AG08395 (cell line): ENCODE measurements at places on chromosomes 6 and 20.
A peak's percentile ranks its signal among the peaks of the same experiment; 100 is the strongest.

DNA sequence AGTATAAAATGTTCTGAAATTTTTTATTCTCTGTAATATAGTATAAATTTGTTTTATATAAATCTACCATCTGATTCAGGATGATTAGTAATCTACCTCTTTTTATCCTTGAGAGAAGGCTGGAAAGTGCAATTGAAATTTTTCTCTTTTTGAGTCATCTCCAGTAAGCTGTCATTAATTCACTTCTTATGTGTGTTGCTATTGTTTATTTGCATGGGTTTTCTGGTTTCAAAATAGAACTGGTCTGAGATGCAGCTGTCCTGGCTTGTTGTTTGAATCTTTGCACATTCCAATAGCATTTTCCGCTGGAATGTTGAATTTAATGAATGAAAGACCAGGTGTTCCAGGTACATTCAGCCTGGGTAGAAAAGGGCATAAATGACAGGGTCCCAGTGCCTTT, 24.3 kb upstream of the TAB2 start:
- DNase-seq = no peak

DNA sequence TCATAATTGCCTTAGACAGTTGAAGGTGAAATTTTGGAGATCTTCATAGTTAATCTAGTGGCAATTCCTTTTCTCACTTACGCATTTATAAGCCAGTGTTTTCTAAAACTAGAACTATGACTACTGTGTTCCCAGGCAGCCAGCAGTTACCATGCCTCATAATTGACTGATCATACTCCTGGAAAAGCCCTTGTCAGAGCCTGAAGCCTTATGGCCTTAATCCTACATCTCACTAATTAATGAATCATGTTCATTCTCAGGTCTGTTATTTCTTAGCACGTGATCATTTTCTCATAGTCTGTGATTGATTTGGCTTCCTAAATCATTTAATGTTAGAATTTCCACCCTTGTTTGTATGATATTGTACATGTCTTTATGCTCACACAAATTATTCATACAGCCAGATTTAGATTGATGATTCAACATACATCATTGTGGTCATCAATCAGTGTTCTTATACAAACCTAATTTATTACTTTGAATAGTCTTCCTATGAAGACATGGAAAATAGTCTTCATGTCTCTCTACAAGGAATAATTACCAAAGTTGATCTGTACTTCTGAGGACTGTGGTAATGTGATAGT, 132.6 kb upstream of the ASCC3 start:
- DNase-seq = no peak

- peak; percentile 24 for DNase-seq
Observed at GRCh38 chr6:125944434-125944816, 12.1 kb upstream of the HINT3 start.

DNA sequence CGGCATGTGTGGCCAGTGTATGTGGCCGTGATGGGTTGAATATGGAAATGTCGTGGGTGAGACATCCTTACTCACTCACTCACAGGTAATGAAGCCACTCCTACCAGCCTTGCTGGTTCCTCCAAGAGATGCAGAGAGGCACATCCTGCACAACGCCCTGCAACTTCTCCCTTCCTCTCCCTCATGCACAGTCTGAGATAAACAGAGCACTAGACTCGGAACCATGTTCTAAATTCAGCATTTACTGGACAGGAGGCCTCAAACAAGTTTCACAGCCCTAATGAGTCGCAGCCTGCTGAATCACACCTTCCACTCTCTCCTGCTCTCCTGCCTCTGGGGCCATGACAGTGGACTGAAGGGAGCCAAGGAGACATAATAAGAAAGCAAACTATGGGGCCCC, 91.2 kb downstream of the ISM1 start:
- peak; percentile 0 for DNase-seq

GRCh38 chr6:56842686-56843475, 112.0 kb upstream of the BEND6 start:
- peak; percentile 11 for DNase-seq

- DNase-seq = no peak
Observed at GRCh38 chr20:41359541-41360011, 7.0 kb downstream of the EMILIN3 start.

GRCh38 chr6:169247991-169248390, 5.7 kb downstream of the THBS2 start:
- DNase-seq = no peak

GRCh38 chr6:137967689-137968454, 100.8 kb downstream of the TNFAIP3 start:
- DNase-seq = peak; percentile 48

GRCh38 chr20:12255461-12255970, 337.8 kb downstream of the BTBD3 start:
- DNase-seq = no peak

DNA sequence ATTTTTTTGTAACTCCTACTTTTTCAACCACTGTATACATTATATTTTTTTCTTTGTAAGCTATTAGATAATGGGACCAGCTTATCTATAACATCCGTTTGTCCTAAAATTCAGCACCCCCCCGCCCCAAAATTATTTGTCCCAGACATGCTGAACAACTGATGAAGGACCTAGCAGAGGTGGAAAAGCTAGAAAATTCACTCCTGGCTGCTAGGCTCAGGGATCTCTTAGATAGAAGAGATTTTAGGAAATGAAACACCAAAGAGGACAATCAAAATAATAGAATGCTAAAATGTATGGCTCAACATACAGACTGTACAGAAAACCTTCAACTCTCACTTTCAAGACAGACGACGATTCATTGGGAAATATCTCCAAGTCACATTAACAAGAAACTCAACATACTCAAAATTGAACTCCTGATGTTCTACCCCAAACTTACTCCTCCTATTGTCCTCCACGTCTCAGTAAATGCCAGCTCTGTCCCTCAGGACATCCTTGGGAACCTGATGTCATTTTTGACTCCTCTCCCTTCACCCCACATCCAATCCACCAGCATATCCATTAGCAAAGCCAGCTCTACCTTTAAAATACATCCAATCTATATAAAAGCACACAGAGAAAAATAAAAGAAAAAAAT, 4.7 kb downstream of the SOD2 start:
- no peak for DNase-seq

GRCh38 chr6:135920689-135921088, 69.2 kb downstream of the PDE7B start:
- DNase-seq = no peak

GRCh38 chr20:23114018-23114417, 27.9 kb upstream of the CD93 start:
- DNase-seq = no peak

DNA sequence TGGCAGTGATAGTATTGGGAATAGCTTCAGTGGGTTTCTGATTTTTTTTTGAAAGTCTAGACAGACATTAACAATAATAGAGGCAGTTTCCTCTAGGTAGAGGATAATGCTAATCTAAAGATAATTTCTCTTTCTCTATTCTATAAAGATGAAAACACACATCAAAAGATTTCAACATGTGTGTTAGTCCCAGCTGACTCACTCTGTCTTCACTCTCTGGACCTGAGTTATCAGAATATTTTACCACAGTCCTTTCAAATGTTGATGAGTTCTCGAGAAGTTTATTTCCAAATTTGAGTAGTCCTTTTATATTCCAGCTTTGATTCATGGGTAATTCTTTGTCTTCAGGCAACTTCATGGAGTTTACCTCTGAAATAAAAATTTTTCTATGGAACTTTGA, 17.1 kb downstream of the RPRD1B start:
- peak; percentile 25 for DNase-seq

- DNase-seq = no peak
Observed at GRCh38 chr20:37160683-37161082, 18.4 kb upstream of the RPN2 start.

GRCh38 chr6:150491131-150491810, 108.4 kb upstream of the PLEKHG1 start:
- DNase-seq = peak; percentile 32

GRCh38 chr20:38932457-38933120, 6.4 kb downstream of the FAM83D start:
- no peak for DNase-seq

DNA sequence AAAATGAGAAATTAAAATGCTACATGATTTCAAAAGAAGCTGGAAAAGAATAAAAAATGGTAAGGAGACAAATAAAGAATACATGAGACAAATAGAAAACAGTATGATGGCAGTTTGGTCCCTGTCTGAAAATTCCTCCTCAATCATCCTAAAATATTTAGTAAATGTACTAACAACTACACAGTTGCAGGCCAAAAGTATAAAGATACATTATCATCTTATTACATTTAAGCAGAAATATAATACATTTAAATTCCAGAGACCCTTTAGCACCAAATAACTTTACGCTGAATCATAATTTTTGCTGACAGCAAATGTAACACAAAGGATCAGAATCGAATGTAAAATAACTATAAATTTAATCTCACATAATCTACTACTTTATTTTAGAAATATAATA, 4.4 kb downstream of the HMGCLL1 start:
- no peak for DNase-seq

GRCh38 chr20:25044261-25044560, 13.7 kb downstream of the ACSS1 start:
- DNase-seq = no peak

DNA sequence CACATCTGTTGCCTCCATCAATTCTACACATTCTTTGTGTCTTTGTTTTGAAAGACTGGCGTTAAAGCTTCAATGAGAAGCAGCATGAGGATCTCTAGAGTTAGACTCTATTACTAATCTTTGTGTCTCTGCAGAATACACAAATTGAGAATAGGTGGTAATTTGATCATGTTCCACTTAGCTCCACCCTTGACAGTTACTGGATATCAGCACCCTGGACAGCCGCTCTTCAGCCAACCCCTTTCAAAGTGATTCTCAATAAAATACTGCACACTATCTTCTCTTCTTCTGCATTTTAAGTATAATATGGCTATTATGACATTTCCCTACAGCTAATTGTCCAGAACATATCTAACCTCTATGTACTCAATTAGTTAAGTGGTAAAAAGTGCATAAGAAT, 54.3 kb upstream of the CNR1 start:
- DNase-seq = no peak
